ENCODE measurements at places on chromosomes 12 and 14.

GRCh38 chr12:116802018-116802417 lies 63.9 kb downstream of the RNFT2 start:
- no peak for DNase-seq

DNA sequence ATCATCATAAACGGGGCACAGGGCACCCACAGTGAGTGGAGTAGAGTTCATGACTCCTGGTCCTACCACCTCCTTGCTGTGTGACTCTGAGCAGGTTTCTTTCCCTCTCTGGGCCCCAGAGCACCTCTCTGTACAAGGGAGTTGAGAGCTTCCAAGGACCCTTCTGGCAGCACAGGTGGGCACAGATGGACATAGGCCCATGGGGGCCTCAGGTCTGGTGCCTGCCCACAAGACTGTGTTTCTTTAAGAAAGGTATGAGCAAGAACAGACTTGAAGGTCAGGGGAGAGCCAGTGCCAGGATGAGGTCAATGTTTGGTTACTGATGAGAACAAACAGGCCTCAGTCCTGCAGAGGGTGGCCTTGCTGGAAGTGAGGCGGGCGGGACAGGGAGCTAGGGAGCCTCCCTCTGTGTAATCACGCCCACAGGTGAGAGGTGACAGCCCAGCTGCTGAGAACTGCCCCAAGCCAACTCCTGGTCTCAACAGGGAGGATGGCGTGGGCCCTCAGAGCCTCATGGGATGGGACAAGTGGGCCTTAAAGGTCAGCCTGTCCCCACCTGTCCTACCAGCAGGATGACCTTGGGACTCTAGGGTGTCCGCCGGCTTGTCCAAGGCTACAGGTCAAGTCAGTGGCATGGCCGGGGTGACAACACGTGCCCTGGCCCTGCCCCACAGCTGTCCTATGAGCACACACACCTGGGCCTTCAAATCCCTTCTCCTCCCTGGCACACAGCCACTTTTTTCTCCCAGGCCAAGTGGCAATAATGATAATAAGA lies 49.1 kb downstream of the CCDC85C start:
- DNase-seq, result no peak

- no peak for DNase-seq
These were observed 178.1 kb downstream of the CRADD start for GRCh38 chr12:93855261-93855660.

DNA sequence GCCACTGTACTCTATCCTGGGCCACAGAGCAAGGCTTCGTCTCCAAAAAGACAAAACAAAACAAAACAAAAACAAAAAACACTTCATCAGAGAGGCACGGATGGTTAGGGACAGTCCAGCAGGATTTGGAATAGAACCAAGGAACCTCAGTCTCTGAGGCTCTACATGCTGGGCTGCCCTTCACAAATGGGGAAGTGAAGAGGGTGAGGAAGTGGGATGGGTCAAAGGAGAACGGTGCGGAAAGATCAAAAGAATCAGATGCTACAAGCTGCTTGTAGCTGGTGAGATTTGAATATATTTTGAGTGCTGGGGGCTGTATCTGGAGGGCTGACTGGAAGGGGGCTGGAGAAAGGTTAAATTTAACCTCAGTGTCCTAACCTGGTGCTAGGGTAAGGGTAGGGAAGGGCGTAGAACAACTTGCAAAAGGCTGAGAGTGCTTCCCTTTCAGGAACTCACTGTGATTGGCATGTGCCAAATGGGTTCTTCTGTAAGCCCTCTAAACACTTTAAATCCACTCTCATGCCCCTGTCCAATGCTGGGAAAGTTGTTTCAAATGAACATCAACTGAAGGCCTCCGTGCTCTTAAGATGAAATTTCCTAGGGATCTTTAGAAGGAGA lies 4.6 kb downstream of the FOXJ2 start:
- DNase-seq, result no peak

- DNase-seq, result no peak
These were observed 155.6 kb downstream of the CAND1 start for GRCh38 chr12:67424784-67425183.

DNA sequence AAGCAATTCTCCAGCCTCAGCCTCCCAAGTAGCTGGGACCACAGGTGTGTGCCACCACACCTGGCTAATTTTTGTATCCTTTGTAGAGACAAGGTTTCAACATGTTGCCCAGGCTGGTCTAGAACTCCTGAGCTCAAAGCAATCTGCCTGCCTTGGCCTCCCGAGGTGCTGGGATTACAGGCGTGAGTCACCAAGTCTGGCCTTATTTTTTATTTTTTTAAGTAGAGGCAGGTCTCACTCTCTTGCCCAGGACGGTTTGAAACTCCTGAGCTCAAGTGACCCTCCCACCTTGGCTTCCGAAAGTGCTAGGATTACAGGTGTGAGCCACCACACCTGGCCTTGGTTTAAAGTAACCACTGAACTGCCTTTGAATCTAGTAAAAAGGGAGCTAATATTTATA lies 56.8 kb downstream of the SPPL3 start:
- no peak for DNase-seq

DNA sequence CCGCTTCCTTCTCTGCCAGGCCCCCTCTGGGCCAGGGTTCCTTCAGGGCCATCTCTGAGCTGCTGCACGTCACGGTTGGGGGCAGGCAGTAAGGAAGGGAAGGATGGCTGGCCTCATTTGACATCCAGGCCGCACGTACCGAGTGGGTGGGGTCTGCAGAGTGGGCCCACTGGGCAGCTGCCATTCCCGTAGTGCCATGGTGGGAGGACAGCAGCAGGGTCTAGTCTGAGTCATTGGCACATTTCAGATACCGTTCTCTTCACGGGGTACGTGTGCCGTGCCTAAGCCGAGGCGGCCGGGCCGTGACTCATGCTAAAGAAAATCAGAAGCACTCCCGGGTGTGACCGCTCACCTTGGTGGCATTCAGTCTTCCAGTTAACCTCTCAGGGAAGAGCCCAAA lies 43.9 kb downstream of the IL31 start:
- no peak for DNase-seq

GRCh38 chr12:66092559-66093269 lies 37.8 kb downstream of the LLPH start:
- no peak for DNase-seq

GRCh38 chr12:12720672-12721161 lies 3.5 kb downstream of the CDKN1B start:
- no peak for DNase-seq

DNA sequence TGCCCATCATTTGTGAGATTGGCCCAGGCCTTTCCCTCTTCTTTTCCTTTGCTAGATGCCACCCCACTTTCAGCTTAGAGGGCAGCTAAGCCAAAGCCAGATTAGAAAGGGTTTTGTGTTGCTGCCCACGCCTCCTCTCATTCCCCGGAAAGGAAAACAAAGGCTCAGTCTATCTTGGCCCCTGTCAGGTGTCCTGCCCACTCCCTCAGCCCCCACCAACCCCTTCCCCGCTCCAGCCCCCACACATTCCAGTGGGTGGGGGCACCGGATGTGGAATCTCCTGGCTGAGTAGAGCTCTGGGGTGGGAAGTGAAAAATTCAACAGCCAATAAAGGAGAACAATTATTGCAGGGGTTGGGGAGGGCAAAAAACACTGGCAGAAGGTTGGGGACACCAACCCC lies 2.2 kb downstream of the BLOC1S1 start:
- DNase-seq, result no peak

DNA sequence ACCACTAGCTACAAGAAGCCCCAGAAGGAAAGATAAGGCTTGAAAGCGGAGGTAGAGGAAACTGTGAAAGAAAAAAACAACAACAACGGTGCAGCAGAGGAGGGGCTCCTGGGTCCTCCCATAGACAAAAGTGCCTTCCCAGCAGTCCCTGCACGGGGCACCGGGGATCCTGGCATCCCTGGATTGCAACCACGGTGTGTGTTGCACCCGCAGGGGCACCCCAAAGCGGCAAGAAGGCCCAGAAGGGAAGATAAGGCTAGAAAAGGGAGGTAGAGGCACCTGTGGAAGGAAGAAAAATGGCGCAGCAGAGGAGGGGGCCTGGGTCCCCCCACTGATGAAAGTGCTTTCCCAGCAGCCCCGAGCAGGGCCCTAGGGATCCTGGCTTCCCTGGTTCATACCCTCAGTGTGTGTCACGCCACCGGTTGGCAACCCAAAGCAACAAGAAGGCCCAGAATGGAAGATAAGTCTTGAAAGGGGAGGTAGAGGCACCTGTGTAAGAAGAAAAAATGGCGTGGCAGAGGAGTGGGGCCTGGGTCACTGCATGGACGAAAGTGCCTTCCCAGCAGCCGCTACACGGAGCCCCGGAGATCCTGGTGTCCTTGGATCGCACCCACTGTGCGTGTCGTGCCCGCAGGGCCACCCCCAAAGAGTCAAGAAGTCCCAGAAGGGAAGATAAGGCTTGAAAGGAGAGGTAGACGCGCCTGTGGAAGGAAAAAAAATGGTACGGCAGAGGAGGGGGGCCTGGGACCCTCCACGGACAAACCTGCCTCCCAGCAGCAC lies 281.0 kb downstream of the ALG10 start:
- DNase-seq, result no peak

GRCh38 chr12:59595883-59596540 lies at the start of gene SLC16A7:
SLC16A7 (plus strand) TSS chr12:59596029; CDS start chr12:59704802, 108,773 bp downstream.
- DNase-seq, result peak; percentile 70

DNA sequence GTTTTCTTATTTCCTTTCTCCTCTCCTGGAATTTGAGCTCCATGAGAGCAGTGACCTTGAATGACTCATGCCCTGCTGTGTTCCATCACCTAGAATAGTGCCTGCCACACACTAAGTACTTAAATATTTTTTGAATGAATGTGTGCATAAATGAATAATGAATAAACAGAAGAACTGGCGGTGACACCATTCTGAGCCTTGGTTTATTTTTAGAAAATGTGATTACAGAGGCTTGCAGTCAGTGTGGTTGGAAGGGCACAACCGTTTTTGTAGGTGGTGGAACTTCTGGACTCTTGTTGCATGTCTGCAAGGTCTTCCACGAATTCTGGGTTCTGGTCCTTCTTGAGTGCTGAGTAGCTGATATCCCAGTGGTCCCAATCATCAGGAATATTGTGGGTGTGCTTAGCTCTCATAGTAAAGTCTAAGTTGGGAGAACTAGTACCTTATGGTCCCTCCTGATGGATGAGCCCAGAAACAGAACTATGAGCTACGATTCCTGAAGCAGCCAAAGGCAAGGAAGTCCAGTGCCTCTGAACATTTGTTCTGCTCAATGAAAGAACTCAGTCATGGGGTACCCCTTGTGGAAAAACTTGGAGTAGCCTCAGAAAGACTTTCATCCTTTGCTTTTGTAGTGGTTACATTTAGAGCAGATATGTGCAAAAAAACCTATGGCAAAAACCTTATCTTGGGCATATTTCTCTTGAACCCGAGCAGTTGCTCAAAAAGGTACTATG lies 28.8 kb upstream of the BHLHE41 start:
- DNase-seq, result no peak

DNA sequence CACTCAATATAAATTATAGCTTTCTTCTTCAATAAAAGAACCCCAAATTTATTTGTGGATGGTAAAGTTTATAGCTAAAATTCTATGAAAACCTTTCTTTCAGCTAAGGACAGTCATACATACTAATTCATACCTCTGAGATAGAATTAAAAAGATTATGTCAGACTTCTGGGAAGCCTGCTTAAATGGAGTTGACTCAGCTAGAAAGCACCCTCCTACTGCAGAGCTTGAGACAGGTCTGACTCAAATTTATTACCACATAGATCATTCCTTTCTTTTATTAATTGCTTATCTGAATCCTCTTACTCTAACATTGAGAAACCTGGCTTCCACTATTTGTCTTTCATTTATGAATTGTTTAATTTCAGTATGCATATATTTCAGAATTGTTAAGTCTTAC lies 1007.0 kb upstream of the LRFN5 start:
- no peak for DNase-seq

- no peak for DNase-seq
These were observed 1179.7 kb downstream of the VRK1 start for GRCh38 chr14:97976861-97977260.

- DNase-seq, result no peak
These were observed 7.1 kb upstream of the TBX5 start for GRCh38 chr12:114412825-114413749.

DNA sequence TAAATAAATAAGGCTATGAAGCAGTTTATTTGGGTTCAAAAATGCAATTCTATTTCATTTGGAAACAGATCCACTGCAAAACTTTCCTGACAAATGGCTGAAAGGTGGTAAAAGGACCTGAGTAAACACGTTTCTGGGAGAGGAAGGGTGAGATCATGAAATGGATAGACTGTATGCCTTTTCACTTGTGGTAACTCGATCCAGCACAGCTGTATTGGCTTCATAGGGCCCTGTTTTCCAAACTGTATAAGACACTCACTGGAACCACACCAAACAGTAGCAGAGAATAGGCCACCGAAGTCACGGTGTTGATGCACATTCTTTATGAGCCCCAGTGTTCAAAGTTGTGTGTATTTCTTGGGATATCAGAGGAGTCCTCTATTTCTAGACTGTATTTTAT lies 325.2 kb upstream of the DIO2 start:
- peak; percentile 8 for DNase-seq

DNA sequence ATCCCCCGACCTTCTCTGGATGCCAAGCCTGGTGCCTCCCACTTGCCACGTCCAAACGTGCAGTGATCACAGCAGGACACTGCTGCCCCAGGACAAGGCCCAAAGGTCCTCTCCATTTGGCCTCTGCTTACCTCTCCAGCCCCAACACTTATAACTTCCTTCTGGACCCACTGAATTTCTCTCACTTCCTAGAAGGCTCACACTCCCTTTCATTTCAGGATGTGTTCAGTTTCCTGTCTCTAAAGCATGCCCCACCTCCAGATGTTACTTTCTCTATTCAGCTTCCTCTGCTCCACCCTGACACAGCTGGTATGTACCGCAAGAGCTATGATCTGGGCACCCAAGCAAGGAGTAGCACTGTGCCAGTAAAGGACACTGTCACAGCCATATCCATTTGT lies 33.0 kb downstream of the CDKL1 start:
- DNase-seq, result no peak

DNA sequence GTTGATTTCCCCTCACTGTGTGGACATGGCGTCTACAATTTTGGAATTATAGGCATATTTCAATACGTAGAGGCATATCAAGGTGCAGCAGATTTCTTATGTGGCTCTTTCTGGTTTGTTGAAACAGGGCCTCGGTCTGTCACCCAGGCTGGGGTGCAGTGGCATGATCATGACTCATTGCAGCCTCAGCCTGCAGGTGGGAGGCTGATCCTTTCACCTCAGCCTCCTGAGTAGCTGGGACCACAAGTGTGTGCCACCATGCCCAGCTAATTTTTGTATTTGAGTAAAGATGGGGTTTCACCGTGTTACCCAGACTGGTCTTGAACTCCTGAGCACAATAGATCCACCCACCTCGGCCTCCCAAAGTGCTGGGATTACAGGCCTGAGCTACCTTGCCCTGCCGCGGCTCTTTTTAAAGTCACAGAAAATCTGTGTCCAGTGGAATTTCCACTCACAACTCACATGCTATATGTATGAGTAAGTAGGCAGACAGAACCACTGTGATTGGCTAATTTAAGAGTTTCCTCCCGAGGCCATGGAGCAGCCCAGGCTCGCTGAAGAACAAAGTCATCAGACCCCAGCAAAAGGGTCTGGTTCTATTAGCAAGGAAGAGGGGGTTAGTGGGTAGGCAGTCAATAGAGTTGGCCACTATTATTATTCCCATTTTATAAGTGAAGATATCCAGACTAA lies 9.1 kb downstream of the GNG2 start:
- DNase-seq, result no peak

GRCh38 chr12:12990700-12991468 lies 9.2 kb downstream of the HEBP1 start:
- DNase-seq, result no peak

Measured in DMS153 (cell line).